ENCODE measurements at places on chromosomes 11 and 22.

DNA sequence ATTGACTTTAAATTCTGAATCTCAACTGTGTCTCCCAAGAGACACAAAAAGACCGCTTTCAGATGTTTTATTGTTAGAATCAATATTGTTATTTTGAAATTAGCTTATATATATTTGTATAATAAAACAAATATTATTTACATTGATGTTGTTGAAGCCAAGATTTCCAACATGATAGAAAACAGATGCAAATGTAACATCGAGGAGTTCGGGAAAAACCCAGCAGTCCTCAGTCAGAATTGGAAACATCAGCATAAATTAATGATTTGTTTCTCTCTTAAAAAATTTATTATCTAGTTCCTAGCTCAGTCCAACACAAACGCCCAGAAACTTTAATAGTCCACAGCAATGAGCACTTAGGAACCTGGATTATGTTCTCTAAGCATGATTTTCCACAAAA is 1330.4 kb downstream of the TBC1D22A start:
- DNase-seq, result no peak

- no peak for DNase-seq
Measured at GRCh38 chr11:24556693-24557092, 59.8 kb downstream of the LUZP2 start.

- peak; percentile 74 for DNase-seq
Measured at GRCh38 chr11:69888483-69889181, 69.4 kb upstream of the FGF3 start.

DNA sequence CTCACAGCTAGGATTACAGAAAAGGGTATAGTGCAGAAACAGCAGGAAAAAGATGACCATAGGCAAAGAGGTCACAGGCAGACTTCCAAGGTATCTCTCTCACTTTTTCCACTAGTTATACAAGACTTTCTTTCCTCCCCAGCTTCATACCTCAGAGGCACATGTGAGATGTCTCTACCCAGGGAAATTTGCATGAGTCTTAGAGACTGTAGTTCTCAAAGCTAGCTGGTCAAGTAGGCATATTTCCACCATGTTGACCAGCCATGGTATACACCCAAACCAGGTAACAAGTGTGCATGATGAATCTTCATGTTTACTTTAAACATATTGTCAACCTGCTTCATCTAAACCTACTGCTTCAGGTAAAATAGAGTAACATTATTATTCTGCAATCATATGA is 27.9 kb downstream of the PRMT3 start:
- no peak for DNase-seq

GRCh38 chr11:65867284-65868071 is 5.1 kb downstream of the EFEMP2 start:
- no peak for DNase-seq

- DNase-seq, result peak; percentile 50
Measured at GRCh38 chr22:19121631-19122142, 525 bp downstream of the DGCR2 start.

DNA sequence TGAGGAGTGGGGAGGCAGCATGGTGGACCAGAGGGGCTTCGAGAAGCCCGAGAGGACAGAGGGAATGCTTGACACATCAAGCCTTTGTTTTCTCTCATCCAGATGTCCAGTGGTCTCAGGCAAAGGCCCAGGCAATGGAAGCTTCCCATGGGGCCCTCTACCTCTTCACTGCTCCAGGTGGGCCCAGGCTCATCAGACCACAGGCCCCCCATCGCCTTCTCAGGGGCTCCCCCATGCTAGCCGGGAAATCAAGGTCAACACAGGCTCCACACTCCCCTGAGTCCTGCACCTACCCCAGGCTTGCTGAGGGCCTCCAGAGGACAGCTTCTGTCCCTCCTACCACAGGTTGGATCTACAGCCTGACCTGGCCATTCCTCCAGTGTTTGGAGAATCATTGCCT is 157.5 kb downstream of the CHST1 start:
- DNase-seq, result no peak

DNA sequence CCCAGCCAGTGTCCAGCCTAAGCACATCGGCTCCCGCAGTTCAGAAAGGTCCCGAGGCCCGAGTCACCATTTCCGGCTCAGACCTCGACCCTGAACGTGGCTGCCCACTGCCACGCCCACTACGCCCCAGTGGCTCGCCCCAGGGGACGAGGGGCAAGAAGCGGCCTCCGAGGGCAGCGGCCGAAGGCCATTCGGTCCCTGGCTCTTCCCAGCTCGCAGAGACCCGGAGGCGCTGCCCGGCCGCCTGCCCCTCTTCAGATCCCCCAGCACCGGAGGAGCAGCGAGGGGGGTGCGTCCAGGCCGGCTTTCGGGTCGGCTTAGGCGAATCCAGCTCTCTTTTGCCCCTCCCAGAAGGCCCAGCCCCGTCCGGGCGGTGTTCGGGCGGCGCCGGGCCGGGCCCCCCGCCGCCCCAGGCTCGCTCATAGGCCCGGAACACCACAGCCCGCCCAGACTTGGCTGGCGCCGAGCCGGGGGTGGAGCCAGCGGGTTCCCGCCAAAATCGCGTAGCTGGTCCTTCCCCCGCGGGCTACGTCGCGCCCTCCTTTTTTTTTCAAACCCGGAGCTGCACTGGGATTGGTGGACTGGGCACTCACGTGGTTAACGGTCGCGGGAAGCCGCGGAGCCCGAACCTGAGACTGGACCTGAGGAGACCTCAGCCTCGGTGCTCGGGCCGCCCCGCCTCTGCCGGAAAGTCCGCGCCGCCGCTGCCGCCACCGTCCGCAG is at the start of gene WEE1:
Gene WEE1 (plus strand): TSS at position 619 of the 723 bp plus-strand sequence. CDS start 264 bp downstream, outside the sequence.
- DNase-seq, result peak; percentile 99

- no peak for DNase-seq
Measured at GRCh38 chr22:48376936-48377712, 1450.5 kb downstream of the BRD1 start.

DNA sequence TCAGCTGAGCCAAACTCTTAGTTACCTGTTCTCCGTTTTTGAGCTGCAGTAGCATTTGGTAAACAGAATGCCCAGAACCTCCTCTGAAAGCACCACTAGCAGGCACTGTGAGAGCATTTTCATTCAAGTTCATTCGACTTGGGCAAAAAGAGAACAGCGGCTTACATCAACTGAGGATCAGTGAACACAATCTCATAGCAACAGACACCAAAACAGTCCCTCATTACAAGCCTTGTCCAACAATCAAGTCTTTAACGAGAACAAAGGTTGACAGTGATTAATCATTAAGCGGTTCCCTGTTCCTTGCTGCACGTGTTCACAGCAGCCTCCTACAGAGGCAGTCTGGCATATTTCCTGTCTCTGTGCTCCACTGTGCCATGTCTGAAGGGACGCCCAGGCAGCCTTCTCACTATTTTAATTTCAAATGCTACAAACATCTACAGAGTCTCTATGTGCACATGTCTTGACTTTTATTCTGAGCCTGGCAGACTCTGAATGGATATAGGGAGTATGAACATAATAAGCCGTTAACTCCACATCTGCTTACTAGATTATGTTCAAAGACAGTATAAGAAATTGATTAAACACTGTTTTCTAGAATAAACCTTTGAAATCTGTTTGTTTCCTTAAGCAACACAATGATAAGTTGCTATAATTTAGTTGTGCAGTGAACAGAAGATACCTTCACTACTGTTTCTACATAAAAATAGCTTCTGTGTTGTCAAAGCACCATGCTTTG is 88.3 kb upstream of the MTMR2 start:
- DNase-seq, result peak; percentile 46

- no peak for DNase-seq
Measured at GRCh38 chr11:44624761-44625221, 59.3 kb downstream of the CD82 start.

DNA sequence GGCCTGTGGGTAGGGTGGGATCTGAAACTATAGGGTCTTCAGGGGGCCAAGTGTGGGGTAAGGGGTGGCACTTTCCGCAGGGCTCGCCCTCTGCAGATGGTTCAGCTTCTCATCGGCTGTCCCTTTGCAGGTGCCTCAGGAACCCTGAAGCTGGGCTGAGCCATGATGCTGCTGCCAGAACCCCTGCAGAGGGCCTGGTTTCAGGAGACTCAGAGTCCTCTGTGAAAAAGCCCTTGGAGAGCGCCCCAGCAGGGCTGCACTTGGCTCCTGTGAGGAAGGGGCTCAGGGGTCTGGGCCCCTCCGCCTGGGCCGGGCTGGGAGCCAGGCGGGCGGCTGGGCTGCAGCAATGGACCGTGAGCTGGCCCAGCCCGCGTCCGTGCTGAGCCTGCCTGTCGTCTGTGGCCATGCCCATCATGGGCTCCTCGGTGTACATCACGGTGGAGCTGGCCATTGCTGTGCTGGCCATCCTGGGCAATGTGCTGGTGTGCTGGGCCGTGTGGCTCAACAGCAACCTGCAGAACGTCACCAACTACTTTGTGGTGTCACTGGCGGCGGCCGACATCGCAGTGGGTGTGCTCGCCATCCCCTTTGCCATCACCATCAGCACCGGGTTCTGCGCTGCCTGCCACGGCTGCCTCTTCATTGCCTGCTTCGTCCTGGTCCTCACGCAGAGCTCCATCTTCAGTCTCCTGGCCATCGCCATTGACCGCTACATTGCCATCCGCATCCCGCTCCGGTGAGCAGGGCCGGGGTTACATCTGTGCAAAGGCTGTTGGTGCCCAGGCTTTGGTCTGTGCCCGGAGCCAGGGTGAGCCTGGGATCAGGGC is 5.8 kb downstream of the ADORA2A start:
- DNase-seq, result no peak

DNA sequence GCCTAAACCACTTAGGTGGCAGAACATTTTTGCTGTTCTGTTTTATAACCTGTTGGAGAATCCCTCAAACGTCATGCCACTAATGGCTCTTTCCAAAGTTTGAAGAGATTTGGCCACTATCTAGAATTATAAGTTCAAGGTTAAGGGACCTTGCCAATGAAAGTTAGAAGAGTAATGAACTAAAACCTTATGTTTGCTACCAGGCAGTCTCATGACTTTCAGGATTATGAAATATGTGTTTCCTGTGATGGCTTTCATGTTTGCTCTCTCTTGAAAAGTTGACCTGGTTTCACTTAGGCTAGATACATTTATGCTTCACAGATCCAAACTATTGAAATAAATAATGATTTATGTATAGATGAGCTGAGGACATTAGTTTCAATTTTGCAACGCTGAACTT is 340.0 kb downstream of the LRRC4C start:
- no peak for DNase-seq

DNA sequence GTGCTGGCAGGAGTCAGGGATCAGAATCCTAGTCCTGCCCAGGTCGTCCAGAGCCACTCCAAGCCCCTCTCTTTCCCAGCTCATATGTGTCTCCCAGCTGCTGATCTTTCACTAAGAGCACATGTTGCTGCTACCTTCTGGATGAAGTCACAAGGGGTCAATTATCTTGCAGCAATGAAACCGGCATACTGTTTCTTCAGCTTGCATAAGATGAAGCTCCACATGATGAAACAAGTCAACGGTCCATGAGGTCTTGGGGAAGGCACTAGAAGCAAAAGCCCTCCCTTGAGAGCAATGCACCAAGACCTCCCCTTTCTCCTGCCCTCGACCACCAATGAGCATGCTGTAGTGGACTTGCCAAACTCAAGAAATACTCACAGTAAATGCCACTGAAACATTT is 148.9 kb downstream of the TENM4 start:
- no peak for DNase-seq

- no peak for DNase-seq
Measured at GRCh38 chr11:9633679-9634078, 30.2 kb upstream of the SWAP70 start.

DNA sequence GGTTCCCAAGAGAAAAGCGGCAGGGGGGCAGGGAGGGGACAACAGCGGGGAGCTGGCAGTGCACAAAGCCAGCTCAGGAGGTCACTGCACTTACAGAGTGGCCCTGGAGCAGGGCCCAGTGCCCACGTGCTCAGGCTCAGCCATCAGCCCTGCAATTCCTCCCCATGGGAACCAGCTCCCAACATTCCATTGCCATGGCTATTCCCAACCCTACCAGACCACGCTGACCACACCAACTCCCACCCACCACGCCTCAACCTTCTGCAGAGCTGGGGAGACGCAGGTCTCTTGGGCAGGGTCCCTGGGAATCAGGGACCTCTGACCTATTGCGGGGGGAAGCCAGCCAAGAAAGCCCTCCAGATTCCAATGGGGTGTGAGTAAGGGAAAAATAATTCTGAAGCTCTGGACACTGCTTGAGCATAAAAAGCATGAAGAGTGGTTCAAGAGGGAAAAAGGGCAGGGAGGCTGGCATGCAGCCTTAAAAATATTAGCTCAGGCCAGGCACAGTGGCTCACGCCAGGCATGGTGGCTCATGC is 38.3 kb upstream of the TFIP11 start:
- no peak for DNase-seq

GRCh38 chr11:58675334-58676155 is 53.1 kb downstream of the CNTF start:
- peak; percentile 87 for DNase-seq

GRCh38 chr11:63764340-63764678 is 4.3 kb downstream of the ZFTA start:
- DNase-seq, result no peak

Data from activated CD4-positive, alpha-beta T cell treated with anti-CD3 and anti-CD28 coated beads, Interleukin-2, amount 50 U/mL, for 48 hours (primary cell).